ENCODE measurements at places on chromosomes 7 and 10.

DNA sequence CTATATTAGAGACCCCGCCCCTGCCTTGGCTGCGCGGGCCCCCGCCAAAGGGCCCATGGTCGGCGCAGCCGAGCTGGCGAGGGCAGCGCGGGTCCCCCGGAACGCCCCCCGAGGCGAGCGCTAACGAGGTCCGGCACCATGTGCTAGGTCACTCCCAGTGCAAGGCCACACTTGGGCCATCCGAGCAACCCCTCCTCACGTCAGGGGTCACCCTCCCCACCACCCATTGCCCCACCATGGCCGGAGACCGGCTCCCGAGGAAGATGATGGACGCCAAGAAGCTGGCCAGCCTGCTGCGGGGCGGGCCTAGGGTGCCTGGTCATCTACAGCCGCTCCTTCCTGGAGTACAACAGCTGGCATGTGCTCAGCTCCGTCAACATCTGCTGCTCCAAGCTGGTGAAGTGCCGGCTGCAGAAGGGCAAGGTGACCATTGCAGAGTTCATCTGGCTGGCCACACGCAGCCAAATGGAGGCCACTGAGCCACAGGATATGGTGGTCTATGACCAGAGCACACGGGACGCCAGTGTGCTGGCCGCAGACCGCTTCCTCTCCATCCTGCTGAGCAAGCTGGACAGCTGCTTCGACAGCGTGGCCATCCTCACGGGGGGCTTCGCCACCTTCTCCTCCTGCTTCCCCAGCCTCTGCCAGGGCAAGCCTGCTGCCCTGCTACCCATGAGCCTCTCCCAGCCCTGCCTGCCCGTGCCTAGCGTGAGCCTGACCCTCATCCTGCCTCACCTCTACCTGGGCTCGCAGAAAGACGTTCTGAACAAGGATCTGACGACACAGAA, 12.4 kb upstream of the SEC24C start:
- DNase-seq: no peak

DNA sequence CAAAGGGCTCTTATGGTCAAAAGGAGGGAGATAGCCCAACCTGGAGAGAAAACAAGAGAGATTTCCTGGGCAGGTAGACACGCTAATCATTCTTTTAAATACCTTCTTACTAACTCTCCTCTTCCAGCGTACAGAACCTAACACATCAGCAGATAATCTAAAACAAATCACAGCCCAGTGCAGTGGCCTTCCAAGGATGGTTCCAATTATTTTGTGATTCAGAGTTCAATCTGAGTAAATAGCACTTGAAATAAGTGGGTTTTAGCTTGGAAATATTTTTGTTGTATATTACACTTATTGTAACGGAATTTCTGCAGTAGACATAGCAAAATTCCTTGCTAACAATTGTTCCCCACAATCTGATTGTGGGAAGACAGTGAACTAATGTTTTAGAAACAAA, 7.3 kb upstream of the IMPDH1 start:
- DNase-seq: no peak

GRCh38 chr7:77217474-77218185, 18.0 kb upstream of the FGL2 start:
- no peak for DNase-seq

DNA sequence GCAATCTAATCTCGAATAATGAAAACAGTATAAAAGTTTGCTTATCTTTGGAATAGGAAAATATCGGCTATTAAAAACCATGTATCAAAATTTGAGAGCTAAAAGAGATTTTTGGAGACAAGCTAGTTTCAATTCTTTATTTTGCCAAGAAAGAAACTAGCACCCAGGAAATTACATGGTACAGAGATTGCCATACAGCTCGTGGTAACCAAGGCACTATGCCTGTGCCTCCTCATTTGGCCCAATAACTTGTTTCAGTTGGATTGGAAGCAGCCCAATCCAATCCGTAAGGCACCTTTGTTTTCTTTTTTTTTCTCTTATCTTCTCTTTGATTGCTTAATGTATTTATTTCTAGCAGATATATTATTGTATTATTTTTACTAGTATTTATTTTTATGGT, 55.0 kb downstream of the GNAI1 start:
- DNase-seq: no peak

GRCh38 chr7:22713463-22713862, 13.5 kb upstream of the IL6 start:
- no peak for DNase-seq

DNA sequence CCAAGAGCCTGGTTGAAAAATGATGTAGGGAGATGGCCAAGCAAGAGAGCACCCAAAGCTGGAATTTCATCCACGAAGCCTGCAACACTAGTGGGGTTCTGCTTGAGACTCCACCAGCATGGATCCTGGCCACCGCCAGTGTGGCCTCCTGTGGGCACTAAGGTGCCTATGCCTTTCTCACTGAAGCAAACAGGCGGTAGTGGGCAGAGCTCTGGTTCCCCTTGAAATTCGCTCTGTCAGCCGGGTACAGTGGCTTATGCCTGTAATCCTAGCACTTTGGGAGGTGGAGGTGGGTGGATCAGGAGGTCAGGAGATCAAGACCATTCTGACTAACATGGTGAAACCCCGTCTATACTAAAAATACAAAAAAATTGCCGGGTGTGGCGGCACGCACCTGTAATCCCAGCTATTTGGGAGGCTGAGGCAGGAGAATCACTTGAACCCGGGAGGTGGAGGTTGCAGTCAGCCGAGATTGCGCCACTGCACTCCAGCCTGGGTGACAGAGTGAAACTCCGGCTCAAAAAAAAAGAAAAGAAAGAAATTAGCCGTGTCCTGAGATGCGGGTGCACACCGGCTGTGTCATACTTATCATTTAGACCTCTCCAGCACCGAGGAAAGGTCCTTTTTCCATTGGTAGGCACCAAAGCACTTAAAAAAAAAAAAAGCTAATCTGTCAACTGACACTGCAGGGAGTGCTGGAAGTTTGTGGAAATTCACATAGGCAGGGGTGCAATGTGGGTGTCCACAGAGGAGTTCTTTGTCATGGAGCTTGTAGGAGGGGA, 28.3 kb downstream of the CCM2 start:
- peak; percentile 37 for DNase-seq

DNA sequence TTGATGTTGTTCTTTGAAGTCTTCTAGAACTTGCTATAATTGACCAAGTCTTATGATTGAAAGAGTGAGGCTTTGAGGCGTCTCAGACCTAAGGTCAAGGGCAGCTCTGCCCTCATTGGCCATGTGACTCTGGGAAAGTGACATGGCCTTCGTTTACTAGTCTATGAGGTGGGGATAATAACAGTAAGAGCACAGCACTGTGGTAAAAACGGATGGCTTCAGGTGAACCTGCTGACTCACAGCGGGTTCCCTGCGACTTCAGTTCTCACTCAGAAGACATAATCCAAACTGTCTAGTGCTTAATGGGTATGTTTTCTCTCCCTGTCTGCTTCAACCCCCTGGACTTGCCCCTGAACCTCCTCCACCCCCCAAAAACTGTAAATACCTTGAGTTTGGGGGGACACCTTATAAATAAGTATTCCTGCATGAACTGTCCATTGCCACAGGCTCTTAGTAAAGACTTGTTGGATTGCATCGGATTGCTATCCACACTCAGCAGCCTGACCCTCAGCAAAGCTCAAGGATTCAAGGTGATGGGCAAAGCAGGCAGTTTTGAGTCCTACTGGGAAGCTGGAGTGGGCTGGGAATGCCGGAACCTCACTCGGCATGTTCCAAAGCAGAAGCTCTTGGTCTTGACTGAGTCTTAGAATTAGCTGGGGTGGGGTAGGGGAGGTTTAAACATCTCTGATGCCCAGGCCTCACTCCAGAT, 304.6 kb downstream of the KLF6 start:
- DNase-seq: no peak

DNA sequence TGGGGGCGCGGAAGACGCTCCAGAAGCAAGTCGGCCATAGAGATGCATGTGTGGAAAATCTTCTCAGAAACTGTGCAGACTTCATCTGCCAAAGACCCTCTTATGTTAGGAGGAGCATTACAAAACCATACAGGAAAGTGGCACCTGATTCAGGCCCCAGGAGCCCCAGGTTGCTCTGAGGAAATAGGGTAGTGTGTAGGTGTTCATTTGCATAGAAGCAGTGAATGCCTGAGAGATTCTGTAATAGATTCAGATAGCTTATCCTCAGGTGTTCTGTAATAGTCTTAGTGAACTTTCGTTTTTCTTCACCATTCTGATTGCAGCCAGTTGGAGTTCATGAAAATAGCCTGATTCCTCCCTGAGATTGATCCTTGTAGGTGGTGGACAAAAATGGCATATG, 106.4 kb upstream of the GJD4 start:
- no peak for DNase-seq

DNA sequence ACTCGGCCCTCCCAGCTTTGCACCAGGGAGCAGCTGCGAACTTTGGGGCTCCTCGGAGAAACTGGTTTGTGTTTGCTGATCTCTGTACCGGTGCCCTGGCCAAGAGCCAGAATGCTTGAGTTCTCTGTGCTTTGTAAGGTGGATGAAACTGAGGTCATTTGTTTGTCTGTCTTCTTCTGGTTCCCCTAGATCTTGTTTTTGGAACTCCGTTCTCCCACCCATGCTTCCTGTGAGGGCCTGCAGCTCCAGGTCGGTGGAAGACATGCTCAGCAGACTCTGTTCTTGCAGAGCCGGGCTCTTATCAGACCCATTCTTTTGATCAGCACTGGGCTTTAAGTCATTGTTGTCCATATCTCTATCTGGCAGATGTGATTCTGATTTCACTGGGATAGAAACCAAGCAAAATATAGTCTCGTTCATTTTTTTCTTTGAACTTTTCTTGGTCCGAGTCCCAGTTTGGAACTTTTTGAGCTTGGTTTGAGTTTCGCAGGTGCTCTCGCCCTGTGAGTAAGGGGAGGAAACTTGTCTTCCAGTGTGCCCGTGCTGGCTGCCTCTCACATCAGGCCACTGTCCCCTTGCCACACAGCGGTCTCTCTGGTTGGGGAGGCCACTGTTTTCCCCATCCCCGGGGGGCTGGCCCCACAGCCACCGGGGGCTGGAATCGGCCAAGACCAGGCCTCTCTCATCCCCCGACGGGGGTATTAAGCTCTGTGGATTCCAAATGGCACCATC, 31.2 kb downstream of the JCAD start:
- DNase-seq: no peak

GRCh38 chr7:3297105-3297819, 3.8 kb upstream of the SDK1 start:
- DNase-seq: no peak
